ENCODE measurements at places on chromosomes 7 and 10.

DNA sequence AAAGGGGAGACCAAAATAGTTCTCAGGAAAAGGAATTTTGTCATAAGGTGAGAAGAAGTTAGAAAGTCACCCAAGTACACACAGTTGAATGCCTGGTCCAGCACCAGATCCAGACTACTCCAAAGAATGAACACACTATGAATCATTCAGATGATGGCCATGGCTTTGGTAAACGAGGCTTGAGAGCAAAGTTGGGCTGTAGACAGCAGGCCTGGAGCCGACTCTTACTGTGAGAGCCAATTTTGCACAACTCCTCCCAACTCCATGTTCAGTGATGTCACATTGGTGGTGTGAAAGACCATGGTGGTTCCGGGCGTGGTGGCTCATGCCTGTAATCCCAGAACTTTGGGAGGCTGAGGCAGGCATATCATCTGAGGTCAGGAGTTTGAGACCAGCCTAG, 131.6 kb downstream of the PKD1L1 start:
- DNase-seq = no peak

GRCh38 chr7:61576-62360, 130.6 kb upstream of the FAM20C start:
- no peak for DNase-seq

DNA sequence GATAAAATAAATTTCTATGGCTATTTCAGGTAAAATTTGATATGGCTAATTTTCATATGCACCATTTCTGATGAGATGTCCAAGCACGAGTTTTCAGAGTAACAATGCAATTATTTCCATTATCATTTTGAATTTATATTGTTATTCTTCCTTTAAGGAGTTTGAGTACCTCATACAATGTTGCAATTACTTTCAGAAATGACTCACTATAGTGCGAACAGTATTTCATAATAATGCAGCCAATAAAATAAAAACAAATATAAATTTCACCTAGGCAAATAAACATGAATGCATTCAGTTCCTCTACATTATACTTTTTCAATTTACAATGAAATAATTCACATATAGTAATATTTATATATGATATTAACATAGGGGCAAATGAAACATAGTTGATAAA, 78.8 kb upstream of the LRRN3 start:
- no peak for DNase-seq

GRCh38 chr7:121489440-121489839, 93.3 kb upstream of the FAM3C start:
- DNase-seq = no peak

DNA sequence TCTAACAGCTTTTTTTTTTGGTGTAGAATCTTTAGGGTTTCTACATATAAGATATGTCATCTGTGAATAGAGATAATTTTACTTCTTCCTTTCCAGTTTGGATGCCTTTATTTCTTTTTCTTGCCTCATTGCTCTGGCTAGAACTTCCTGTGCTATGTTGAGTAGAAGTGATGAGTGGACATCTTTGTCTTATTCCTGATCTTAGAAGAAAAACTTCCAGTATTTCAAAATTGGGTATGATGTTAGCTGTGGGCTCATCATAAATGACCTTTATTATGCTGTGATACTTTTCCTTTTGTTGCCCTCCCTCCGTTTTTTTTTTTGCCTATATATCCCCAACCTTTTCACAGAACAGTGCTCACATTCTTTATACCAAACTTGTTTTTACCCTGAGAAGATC, 8.8 kb downstream of the AGK start:
- no peak for DNase-seq

- no peak for DNase-seq
Measured at GRCh38 chr10:24853661-24854060, 98.7 kb downstream of the PRTFDC1 start.

DNA sequence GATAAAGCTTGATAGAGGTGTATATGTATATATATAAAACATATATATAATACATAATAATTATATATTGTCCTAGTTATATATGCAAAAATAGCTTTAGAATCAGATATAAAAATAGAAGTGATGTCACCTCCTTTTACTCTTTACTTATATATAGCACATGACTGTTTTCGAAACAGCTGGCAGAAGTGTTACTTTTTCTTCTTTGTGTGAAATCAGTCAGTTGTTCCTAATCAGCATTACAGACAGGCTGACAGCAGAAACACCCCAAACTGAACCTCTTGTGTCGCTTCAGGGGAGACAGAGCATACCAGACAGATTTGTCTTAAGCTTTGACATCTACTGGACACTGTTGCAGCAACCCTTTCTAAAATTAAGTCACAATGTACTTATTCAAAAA, 684.9 kb upstream of the CELF2 start:
- DNase-seq = no peak

DNA sequence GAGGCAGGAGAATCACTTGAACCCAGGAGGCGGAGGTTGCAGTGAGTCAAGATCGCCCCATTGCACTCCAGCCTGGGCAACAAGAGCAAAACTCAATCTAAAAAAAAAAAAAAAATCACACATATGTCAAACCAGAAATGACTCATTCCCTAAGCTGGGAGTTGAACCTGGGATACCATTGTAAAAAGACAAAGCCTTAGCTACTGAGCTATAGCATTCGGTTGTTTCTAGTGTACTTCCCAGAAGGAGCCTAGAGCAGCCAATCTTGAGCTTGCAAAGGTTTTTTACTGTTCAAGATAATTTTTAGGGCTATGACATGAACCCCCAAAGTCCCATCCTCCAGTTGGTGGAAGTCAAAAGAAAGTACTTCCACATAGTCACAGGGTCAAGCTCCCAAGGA, 87.9 kb downstream of the ZNF467 start:
- DNase-seq = no peak

DNA sequence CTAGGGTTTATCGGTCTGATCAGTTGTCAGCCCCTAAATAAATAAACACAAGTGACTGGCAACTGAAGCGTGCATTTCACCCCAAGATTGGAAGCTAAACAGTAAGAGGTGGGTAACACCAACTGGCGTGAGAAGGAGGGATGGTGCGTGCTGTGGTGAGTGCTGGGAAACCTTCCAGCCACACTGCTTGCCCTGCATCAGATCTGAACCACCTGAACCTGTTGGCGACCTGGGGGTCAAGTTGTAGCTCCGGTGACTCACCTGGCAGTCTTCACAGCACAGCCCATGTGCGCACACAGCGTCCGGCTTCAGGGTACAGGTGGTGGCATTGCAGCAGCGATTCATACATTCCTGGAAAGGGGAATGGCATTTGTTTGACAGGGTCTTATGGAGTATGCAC, 170.1 kb downstream of the FANK1 start:
- no peak for DNase-seq

GRCh38 chr7:100966542-100967291, 2.6 kb upstream of the MUC12 start:
- no peak for DNase-seq

DNA sequence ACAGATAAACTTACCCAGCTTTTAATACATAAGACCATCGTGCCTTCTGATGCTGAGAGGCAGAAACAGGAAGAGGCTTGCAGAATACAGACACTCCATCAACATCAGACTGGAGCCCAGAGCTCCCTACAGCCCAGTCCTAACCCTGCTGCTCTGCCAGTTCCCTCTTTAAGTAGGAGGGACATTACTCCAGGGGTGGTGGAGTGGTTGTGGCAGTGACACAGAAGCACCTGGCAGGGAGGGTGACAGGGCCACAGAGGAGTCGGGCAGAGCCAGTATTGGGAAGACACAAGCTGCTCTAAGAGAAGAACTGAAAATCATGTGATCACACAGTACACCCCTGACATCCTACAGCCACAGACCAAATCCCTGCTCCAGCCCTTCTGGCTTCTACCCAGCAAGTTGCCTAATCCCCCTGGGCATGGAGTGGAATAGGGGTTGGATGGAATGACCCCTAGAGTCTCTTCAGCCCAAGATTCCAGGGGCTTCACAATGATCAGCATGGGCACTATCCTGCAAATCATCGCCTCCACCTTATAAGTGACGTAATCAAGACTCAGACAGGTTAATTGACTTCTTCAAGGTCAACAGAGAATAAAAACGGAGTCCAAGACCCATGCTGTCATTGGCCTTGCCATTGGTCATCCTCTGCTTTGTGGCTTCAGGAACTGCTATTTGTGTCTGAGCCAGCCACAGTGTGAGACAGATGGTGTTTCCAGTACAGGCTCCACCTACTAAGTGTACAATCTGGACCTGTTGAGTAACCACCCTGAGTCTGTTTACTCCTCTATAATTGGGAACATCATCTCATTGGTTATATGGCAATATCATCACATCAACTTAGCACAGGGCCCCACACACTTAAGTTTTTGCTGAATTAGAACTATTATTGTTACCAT, 61.1 kb upstream of the ZMIZ1 start:
- DNase-seq = no peak

GRCh38 chr7:28588602-28589001, 176.3 kb downstream of the CREB5 start:
- DNase-seq = no peak

GRCh38 chr10:93148476-93148875, 74.8 kb downstream of the CYP26A1 start:
- DNase-seq = no peak

GRCh38 chr7:40765639-40766038, 630.8 kb downstream of the SUGCT start:
- no peak for DNase-seq

GRCh38 chr7:106262221-106262881, 22.4 kb downstream of the NAMPT start:
- DNase-seq = no peak

DNA sequence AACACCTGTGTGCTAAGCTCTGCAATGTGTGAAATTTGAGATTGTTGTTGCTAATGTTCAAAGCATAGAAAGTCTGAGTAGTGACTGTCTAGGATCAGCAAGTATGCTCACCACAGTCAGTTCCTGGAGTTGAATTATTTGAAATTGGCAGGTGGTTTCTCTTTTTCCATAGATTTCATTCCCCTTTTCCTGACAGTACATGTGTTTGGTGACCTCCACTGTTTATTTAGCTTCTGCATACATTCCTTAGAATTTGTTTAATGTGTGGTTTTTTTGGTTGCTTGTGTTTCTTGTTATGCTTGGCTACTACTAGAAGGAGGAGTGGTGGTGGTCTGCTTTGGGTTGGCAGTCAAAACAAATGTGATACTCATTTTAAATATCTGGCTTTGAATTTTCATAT, 52.3 kb downstream of the FOXP2 start:
- DNase-seq = no peak

DNA sequence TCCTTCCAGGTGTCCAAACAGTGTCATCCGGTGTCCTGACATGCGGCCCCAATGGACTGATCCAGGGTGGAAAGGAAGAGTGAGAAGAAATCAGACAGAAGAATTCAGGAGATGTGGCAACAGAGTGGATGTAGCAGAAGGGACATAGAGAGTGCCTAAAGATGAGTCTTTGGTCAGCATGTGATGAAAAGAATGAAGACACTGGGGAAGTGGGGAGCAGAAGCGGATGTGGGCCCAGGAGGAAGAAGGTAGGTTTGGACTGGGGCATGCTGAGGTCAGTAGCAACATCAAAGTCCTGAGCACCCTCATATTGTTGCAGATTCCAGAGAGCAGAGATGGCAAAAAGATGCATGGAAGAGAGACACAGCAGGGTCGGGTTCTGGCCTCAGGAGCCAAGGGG, 71.8 kb upstream of the STEAP1B start:
- no peak for DNase-seq

DNA sequence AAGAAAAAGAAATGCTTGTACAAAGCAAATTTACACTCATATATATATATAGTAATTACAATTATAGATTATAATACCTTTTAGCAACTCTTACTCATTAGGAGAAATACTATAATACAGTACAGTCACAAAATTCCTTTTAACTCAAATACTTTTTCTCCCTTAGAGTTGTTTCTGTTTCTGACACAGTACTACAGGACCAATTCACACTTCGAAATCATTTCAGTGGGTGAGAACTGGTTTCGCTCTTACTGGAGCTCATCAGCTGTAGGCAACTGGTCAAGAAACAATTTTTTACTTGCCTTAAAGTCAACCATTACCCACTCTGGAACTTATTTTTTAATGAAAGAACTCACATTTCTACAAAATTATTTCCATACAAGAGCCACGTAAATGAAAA, 6.0 kb downstream of the CCDC186 start:
- no peak for DNase-seq

GRCh38 chr10:16957038-16957437, 139.8 kb upstream of the RSU1 start:
- DNase-seq = no peak

GRCh38 chr7:24907311-24907886, 72.6 kb downstream of the OSBPL3 start:
- DNase-seq = no peak

DNA sequence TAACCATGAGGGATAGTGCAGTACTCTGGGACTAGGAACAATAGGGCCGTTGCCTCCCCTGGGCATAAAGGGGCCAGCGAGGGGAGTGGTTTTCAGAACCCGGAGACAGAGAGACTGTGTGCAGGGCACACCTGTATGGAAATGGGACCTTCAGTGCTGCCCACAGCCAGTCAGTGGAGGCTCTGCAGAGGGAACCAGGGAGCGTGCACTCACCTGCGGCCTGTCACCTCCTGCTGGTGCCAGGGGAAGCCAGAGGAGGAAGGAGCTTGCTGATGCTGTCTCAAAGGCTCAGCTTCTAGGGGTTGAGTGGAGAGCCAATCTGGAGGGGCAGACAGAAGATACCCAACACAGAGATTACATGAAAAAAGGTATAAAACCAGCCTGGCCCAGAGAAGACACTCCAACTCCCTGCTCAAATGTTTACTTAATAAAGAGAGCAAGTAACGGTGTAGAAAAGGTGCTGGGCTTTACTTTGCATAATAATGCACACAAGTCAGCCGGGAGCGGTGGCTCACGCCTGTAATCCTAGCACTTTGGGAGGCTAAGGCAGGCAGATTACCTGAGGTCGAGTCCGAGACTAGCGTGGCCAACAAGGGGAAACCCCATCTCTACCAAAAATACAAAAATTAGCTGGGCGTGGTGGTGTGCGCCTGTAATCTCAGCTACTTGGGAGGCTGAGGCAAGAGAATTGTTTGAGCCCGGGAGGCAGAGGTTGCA, 35.5 kb upstream of the WAPL start:
- no peak for DNase-seq

DNA sequence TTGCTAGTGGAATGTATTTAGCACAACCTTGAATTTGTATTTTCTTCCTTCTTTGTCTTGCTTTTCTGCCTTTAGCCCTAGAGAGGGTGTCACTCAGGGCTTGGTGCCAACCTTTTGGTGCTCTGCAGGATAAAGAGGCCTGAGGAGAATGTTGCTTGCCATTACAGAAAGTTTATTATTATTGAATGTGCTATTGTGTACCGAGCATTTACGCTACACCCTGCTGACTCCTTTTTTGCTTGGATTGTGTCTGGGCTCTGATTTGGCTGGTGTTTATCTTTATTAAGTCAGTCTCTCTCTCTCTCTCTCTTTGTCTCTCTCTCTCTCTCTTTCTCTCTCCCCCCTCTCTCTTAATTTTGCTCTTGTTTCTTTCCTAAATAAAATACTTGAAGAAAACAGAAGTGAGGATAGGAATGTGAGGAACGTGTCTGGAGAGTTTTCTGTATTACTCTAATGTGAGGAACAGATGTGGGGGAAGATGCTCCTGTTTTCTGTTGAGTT, 284.4 kb upstream of the PHYHIPL start:
- no peak for DNase-seq

All from stimulated activated CD8-positive, alpha-beta memory T cell treated with anti-CD3 and anti-CD28 coated beads, Interleukin-4, amount 100 ng/mL, for 48 hours (primary cell).